Vagina (tissue), 2 donors: ENCODE measurements at places on chromosomes 3 and 15. TPM values are rescaled to one million over a fixed set of nuclear protein-coding genes. Genes with fewer than 3 reads are reported as not detected.

TGM5 gene
- total RNA-seq: 8.3 TPM

FANCD2OS gene
- not detected for total RNA-seq

ADGRG7 gene
- not detected for total RNA-seq

PLOD2 gene
- 27.0 TPM for total RNA-seq

DNA sequence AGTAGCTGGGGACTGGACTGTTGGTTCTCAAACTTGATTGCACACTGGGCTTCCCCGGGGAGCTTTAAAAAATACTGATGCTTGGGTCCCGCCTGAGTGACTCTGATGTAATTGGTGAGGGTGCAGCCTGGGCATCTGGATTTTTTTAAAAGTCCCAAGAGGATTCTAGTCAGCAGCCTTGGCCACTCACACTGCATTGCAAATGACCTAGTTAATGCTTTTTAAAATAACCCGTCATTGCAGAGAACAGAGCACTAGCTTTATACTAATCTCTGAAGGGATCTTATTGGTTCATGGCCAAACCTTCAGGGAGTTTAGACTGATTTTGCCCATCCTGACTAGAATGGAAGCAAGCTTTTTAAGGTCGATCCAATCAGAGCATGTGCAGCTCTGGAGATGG, 310.6 kb upstream of the PROK2 start:
- no peak overlapping the region for H3K27ac ChIP-seq
- no peak for DNase-seq
- no peaks in the 10 kb centered on the region for H3K27me3 ChIP-seq
- no peak overlapping the region for H3K4me3 ChIP-seq
- peaks cover 6% of the 10 kb centered on the region for H3K4me1 ChIP-seq

- no peaks in the 10 kb centered on the region for H3K36me3 ChIP-seq
- no peaks in the 10 kb centered on the region for H3K4me1 ChIP-seq
- DNase-seq: no peak
- no peak overlapping the region for H3K4me3 ChIP-seq
Observed at GRCh38 chr3:39473452-39474125, 6.1 kb downstream of the MOBP start.

GRCh38 chr15:82697735-82698407, 11.8 kb downstream of the AP3B2 start:
- H3K4me3 ChIP-seq: no peak overlapping the region
- H3K27me3 ChIP-seq: no peaks in the 10 kb centered on the region
- DNase-seq: no peak
- H3K27ac ChIP-seq: no peak overlapping the region

- no peaks in the 10 kb centered on the region for H3K27me3 ChIP-seq
- H3K4me1 ChIP-seq: no peaks in the 10 kb centered on the region
- no peak for DNase-seq
- no peaks in the 10 kb centered on the region for H3K36me3 ChIP-seq
- no peak overlapping the region for H3K27ac ChIP-seq
- H3K4me3 ChIP-seq: no peak overlapping the region
Observed at GRCh38 chr3:171980578-171981270, 58.7 kb upstream of the FNDC3B start.

GRCh38 chr15:45394681-45395080, 16.3 kb upstream of the GATM start:
- H3K4me1 ChIP-seq: no peaks in the 10 kb centered on the region
- DNase-seq: no peak
- no peaks in the 10 kb centered on the region for H3K27me3 ChIP-seq
- H3K27ac ChIP-seq: no peak overlapping the region
